ENCODE measurements at places on chromosomes 11 and 22.

GRCh38 chr11:67584205-67584880 lies 731 bp downstream of the GSTP1 start:
- peak; percentile 30 for DNase-seq

DNA sequence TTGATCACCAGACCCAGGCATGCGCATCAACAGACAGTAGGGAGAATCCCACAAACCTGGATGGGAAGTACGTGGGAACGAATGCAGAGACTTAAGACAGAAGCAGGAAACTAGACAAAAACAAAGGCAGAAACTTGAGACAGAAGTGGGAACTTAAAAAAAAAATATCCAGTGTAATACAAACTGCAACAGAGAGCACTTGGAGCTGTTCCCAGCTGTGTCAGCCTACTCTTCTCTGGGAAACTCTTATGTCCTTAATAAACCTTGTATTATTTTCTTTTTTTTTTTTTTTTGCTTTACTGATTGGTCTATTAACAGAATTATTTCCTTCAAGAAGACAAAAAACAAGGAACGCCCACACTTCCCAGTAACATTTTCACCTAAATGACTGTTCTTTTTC lies 1818.1 kb upstream of the RAG2 start:
- no peak for DNase-seq

GRCh38 chr11:124475265-124475664 lies 29.8 kb upstream of the OR8B8 start:
- DNase-seq: no peak

DNA sequence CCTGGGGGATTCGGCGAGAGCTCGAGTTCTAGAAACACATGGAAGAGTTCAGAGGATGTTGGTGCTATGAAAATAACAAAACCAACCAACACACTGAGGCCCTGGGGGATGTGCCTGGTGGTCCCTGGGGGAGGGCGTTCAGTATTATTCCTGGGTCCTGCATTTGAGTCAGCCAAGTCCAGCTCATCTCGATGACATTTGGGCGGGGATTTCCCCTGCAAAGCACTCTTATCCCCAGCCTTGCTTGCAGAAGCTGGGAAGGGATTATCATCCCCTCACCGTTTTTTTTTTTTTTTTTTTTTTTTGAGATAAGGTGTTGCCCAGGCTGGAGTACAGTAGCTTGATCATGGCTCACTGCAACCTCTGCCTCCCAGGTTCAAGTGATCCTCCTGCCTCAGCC lies 2.1 kb upstream of the SMIM38 start:
- no peak for DNase-seq

GRCh38 chr11:67409781-67410368 lies 5.6 kb upstream of the CARNS1 start:
- DNase-seq: no peak

GRCh38 chr11:77752516-77752915 lies 68.0 kb downstream of the RSF1 start:
- DNase-seq: no peak

DNA sequence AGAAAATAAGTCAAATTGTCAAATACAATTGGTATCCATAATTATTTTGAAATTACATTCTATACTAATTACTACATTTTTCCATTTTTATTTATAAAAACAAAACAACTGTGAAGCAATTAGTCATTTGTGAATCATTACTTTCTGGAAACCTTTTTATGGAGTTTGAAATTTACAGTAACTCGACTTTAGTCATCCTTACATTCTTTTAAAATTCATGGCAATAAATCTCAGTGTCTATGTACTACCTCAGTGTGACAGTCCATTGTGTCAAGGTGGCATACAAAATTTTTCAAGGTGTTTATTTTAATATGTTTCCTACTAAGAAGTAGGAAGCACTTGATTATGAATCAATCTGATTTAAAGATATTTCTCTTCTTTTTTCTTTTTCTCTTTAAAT lies 1949.4 kb upstream of the RAG2 start:
- DNase-seq: no peak

GRCh38 chr11:61567286-61568061 lies 13.4 kb downstream of the SYT7 start:
- peak; percentile 74 for DNase-seq
